ENCODE measurements at places on chromosomes 16 and 17. TPM values are rescaled to one million over a fixed set of nuclear protein-coding genes. Genes with fewer than 3 reads are reported as not detected.

GRCh38 chr17:63189930-63190329 is 223.9 kb downstream of the TANC2 start:
- DNase-seq, result no peak

DNA sequence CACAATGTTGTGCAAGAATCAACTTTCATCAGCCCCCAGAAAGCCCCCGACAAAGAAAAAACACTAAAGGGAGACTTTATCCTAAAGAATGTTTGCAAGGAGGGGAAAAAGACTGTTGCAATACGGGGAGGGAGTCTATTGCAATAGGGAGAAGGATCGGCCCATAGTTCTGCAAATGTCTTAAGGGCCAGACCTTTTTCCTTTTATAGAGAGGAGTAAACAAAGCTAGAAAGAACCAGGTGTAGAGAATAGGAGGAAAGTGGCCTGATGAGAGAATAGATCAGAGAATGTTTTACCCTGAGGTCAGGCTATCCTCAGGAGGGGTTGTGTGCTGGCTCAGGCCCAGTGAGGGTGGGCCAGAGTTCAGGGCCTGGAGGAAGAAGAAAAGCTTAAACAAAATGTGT is 8.7 kb upstream of the CAVIN1 start:
- no peak for DNase-seq

CTU2 gene
- 7.5 TPM for total RNA-seq

DNA sequence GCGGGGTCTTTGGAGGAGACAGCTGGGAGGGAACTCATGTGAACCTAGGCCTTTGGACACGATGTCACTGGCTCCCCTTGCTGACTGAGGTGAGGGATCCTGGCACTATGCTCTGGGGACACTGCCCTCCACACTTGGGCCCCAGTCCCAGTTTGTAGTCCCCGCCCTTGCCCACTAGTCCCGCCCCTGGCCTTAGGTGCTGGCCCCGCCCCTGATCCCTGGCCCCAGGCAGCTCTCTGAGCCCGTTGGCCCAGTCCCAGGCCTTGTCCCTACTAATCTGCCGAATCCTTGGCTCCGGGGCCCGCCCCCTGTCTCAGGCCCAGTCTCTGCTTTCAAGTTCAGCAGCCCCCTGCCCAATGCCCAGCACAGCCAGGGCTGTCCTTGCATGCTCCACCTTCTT is 61.0 kb downstream of the SMPD3 start:
- DNase-seq, result no peak

DNA sequence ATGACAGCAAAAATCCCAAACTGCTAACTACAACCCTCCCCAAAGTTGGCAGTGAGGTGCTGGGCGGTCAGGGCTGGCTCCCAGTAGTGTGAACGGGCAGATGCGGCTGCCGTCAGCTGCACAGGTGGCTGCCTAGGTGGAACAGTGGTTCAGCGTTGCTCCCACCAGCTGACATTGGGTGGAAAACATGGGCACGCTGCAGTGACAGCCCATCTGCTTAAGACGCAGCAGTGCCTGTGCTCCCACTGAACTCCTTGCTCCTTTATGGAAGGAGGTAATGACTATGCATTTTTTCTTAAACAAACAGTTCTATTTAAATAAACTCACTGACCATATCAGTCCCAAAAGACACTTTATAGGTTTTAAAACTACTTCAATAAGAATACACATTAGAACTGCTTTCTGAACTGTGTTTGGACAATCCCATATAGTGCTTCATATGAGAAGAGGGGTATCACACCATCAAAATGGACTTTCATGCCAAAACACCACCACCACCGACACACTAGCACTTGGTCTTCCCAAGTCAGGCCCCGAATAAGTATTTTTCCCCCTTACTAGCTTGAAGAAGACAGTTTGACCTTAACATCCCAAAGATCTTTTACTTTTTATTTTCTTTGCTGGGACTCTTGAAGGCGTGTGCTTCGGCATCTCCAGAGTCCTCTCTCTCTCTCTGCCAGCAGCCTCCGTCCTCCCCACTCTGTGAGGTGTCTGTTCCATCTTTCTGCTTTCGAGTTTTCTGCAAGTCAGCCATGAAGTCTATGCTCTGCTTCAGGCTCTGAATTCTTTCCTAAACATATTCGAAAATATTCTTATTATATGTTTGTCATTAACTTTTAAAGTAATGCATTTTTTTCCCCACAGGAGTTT is 34.4 kb downstream of the BRD7 start:
- no peak for DNase-seq

SAT2 gene
- 14.0 TPM for total RNA-seq

ULK2 gene
- 21.0 TPM for total RNA-seq

- no peak for DNase-seq
These were observed 120.9 kb downstream of the BCAS3 start for GRCh38 chr17:60798576-60798975.

GH1 gene
- not detected for total RNA-seq

STUB1 gene
- total RNA-seq, result 73.2 TPM

LGALS9 gene
- total RNA-seq, result 328 TPM

- DNase-seq, result no peak
These were observed 3.3 kb upstream of the CDK5R1 start for GRCh38 chr17:32483451-32484019.

CHST6 gene
- total RNA-seq, result 0.27 TPM

- DNase-seq, result no peak
These were observed 24.2 kb downstream of the GPRC5B start for GRCh38 chr16:19860166-19861041.

DNA sequence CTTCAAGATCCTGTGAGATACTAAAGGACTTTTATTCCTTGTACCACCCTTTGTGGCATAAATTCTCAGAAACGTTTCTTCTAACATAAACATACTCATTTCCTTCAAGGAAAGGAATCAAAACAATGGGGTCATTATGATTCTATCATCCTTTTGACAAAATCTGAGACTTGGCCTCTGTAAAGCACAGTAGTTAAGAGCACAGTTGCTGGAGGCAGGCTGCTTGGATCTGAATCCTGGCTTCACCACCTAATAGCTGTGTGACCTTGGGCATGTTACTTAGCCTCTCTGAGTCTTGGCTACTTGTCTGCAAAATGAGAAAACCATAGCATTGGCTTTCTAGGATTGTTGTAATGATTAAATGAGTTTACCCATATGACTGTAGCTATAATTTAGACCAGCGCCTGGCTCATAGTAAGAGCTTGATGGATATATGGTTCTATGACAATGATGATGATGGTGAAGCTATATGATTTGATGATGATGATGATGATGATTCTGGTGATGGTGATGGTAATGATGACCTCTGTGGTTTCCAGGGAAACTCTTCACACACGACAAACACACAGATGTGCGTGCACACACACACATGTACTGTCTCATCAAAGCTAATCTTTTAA is 6.1 kb upstream of the KRT31 start:
- no peak for DNase-seq

- no peak for DNase-seq
These were observed 130.6 kb downstream of the DYNLRB2 start for GRCh38 chr16:80671281-80671849.

TMC5 gene
- not detected for total RNA-seq

DNA sequence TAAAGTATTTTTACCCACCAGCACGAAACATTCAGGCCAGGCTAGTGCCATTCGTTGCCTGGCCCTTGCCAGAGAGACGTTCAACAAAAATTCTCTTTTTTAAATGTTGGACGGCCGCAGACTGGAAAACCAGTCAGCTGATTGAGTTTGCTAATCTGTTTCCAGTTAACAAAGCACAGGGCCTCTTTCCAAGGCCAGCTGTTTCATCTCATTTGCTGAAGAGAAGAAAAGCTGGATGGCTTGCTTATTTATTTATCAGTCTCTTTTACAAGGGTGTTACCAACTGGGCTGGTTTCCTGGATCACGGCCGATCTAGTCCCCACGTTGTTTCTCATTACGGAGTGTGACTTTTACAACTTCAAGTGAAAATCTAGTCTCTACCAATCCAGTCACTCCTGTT is 418.7 kb upstream of the DYNLRB2 start:
- DNase-seq, result no peak

GRCh38 chr16:68488554-68488953 is 40.2 kb upstream of the SMPD3 start:
- no peak for DNase-seq
